Stimulated activated CD8-positive, alpha-beta memory T cell treated with anti-CD3 and anti-CD28 coated beads, Interleukin-15, amount 100 ng/mL, for 4 hours (primary cell): ENCODE measurements at places on chromosomes 11 and 22.

DNA sequence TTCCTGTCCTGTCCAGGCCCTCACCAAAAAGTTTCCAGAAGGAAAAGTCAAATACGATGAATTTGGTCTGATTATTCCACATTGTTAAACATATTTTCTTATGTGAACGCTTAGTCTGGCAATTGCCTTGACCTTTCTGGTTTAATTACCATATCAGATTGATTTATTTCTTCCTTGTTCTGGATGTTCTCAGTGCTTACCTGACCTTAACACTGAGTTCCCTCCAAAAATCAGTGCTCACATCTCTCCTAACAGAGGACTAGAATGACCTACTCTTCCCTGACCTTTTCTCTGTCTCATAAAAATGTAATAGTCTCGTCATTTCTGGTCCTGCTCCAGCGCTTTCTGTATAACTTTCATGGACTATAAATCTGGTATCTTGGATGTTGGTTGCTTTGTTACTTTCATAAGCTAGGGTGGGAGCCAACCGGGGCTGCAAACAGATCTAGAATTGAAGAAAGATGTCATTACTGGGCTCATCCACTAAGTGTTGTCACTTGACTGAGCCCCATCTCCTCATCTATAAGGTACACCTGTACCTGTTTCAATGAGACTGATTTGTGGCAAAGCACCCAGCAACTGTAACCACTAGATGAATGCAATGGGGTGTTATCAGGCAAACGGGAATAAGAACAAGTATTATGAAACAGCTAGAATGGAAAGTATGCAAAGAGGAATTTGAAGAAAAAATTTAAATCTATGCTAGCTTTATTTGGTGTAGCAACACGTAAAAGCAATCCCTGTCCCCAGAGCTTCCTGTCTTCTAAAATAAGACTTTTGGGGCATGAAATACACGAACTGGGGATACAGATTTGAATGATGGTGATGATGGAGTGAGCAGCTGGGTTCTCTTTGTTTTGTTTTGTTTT lies 2.4 kb downstream of the FADS2 start:
- DNase-seq, result no peak

DNA sequence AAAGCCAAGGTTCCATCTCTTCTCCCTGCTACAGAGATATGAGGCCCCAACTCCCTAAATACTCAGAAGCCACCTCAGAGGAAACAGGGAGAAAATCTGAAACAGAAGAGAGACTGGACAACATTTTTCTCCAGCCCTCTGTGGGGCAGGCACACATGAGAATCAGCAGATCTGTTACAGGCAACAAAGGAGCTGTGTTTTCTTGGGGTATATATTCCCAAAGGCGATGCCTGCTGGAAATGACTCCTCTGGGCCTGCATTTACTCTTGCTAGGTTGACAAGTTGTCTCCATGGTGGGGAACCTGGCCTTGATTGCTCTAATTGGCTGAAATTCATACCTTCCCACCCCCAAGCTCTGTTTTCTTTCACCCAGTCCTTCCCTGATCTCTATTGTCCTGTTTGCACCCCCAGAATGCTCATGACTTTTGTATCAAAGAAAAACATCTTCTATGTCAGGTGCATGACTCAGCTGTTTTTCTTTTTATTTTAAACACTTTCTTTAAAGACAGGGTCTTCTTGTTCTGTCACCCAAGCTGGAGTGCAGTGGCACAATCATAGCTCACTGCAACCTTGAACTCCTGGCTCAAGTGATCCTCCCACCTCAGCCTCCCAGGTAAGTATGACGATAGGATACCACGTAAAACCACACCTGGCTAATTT lies 23.5 kb upstream of the P2RY6 start:
- no peak for DNase-seq

GRCh38 chr22:33747029-33747428 lies 173.2 kb downstream of the LARGE1 start:
- no peak for DNase-seq

DNA sequence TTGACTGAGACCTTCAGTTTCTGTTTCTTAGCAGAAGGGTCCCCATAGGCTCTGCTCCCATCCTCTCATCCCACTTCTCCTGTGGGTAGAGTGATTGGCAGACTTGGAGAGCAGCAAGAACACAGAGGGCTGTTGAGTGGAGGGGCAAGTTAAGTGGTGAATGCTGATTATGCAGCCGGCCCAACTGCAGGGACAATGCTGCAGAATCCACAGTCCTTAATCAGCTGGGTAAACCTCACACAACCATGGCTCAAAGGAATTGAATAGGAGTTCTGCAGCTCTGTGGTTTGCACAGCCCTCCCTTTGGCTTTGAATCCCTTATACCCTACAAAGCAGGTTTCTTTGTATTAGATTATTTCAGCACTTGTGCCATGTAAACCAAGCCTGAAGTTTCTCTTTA lies 161.1 kb downstream of the NAV2 start:
- no peak for DNase-seq

GRCh38 chr11:120801801-120802689 lies 221.9 kb upstream of the TBCEL start:
- no peak for DNase-seq

DNA sequence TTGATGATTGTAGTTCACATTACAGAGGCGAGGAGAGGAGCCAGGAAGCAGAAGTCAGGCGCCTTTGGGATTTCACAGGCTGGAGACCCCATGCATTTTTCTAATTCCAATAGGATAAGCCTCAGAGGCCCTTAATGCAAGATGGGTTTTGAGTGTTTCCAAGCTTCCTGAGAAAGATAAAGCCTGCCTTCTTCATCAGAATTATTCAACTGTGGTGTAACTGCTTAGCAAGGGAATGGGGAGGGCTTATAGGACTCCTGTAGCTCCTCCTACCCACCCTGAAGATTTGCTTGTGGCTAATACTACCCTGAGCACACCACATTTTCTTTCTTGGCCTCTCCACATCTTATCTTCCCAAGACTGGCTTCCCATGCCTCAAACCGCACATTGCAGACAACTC lies 151.1 kb upstream of the ISX start:
- no peak for DNase-seq

- no peak for DNase-seq
Observed at GRCh38 chr11:62678433-62678769, 472 bp downstream of the UBXN1 start.

- no peak for DNase-seq
Observed at GRCh38 chr11:108253176-108253575, 30.3 kb downstream of the ATM start.

- no peak for DNase-seq
Observed at GRCh38 chr11:95584180-95584579, 205.4 kb downstream of the FAM76B start.

DNA sequence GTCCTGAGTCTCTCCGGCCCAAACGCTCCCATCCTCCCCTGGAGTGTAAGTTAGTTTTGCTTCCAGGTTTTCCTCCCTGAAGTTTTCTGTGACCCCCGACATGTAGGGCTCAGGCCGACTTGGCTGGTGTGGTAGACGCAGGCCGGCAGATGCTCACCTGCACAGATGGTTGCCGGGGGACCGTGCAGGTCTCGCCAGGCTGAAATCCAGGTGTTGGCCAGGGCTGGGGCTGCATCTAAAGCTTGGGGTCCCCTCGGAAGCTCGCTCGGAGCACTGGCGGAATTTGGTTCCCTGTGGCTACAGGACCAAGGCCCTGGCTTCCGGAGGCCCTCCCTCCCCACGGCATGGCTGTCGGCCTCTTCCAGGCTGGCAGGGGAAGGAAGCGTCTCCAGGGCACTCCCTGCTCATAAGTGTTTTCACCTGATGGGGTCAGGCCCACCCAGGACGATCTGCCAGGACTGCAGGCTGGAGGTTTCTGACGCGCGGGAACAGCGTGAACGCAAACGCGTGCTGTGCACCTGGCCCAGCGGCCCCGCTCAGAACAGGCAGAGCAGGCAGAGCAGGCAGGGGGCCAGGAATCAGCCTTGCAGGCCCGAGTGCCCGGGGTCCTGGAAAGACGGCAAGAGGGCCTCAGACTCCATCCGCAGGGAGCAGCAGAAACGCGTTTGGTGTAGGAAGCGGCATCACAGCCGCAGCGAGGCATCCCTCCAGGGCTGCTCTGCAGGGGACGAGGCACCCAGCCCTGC lies 258.2 kb downstream of the BRD1 start:
- no peak for DNase-seq

GRCh38 chr11:79116600-79116999 lies 324.2 kb downstream of the TENM4 start:
- no peak for DNase-seq

- no peak for DNase-seq
Observed at GRCh38 chr11:6417907-6418556, 862 bp downstream of the APBB1 start.

DNA sequence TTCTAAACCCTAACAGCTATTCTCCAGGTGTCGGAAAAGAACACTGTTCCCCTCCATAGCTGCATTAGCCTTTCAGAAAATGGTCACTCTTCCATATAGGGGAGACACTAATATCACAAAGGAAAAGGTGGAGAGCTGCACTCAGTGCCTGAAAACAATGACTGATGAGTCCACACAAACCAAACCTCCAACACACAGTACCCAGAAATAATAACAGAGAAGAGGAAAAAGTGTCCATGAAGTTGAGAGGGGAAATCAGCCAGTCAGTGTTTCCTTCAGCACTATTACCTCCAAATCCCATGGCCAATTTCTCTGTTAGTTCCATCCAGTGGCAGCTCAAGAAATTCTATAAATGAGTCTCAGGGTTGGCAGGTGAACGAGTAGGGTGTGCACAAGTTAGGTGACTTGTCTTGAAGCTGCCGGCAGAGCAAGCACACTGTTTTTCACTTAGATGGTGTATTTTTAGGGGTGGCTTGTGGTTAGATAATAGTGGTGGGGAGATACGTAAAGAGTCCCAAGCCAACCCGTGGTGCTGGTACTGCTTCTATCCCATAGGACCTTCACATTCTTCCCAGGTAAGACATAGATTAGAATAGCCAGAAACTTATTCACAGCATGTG lies 84.5 kb upstream of the CHRM4 start:
- DNase-seq, result no peak

DNA sequence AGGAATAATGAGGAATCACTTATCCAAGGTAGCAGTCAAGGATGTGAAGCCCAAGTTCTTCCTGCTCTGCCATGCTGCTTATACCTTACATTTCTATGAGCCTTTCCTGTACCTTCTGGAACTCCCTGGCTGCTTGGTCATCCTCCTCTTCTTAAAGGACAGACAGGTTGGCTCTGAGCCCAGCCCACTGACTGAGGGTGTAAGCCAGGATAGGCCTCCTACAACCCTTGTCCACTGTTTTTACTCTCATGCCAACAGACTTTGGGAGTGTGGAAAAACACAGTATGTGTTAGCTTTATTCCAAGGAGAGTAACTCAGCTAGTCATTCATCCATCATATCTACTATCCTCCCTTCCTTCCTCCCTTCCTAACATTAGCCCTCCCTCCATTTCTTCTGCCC lies 47.5 kb downstream of the IRAG1 start:
- no peak for DNase-seq

DNA sequence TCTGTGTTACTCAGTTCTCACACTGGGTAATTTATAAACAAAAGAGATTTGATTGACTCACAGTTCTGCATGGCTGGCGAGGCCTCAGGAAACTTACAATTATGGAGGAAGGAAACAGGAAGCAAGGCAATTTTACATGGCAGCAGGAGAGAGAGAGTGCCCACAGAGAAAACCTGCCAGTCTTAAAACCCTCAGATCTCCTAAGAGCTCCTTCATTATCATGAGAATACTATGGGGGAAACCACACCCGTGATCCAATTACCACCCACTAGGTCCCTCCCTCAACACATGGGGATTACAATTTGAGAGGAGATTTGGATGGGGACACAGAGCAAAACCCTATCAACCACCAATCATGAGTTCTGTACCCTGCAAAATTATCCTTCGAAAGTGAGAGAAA lies 1180.8 kb downstream of the JRKL start:
- DNase-seq, result no peak

- DNase-seq, result no peak
Observed at GRCh38 chr11:16997624-16998023, 16.6 kb downstream of the PLEKHA7 start.

DNA sequence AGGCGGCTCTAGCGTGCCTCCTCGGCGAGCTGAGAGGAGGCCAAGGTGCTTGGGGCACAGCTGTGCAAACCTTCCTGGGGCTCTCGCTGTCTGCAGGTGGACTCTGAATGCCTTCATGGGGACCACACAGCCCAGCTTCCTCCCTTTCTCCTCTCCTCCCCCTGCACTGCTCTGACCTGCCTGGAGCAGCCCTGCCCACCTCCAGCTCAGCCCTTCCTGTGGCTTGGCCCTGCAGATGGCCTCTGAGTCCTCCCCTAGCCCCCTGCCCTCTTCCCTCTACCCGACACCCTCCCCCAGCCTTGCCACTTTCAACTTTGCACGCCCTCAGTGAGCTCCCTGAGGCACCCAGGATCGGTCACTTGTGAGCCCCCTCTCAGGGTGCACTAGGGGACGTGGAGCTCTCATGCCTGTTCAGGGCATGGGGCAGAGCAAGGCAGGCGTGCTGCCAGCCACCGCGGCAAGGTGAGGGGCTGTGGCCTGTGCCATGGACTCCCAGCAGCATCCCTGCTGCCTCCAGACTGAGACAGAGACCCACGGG lies 31.4 kb downstream of the PPM1F start:
- no peak for DNase-seq

DNA sequence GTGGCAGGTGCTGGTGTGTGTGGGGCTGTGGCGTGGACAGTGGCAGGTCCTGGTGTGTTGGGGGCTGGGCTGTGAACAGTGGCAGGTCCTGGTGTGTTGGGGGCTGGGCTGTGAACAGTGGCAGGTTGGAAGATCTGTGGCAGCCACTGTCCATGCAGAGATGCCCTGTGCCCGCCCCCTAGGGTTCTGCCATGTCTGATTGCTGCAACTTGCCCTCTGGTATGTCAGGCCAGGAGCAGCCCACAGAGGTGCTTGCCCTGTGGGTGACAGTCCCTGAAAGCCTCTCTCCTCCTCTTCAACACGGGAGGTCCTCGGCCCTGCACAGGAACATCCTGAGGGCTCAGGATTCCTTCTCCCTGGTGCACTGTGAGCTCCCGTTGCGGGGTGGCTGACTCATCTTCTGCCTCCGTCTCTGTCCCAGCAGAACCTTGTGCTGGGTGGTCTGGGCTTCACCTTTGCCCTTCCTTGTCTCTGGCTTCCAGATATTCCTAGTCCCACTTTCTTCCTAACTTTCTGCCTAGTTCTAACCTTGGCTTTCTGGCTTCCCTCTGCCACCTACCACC lies 13.5 kb downstream of the OPCML start:
- no peak for DNase-seq

- DNase-seq, result no peak
Observed at GRCh38 chr11:7490535-7490934, 5.2 kb downstream of the OLFML1 start.

- no peak for DNase-seq
Observed at GRCh38 chr11:577611-577894, 1.3 kb downstream of the PHRF1 start.

- no peak for DNase-seq
Observed at GRCh38 chr11:134888821-134889220, 476.8 kb upstream of the B3GAT1 start.

- DNase-seq, result no peak
Observed at GRCh38 chr11:3886985-3887384, 31.5 kb downstream of the STIM1 start.

GRCh38 chr11:18280438-18281045 lies 14.5 kb downstream of the SAA1 start:
- no peak for DNase-seq

DNA sequence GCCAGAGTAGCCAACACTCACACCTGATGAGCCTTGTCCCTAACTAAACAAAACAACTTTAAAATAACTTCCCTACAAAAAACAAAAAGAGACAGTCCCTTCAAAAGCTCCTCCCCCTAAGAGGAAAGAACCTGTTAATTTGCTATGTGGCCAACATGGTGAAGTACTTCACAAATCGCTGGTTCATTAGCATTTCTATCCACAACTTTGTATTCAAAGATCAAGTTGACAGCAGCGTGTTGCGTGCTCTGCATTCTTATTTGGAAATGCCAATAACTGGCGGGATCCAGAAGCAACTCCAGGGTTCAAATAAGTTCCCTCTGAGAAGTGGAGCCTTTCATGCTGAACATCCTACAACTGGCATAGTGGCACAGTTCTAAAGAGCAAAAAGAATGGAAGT lies 48.6 kb downstream of the CADM1 start:
- DNase-seq, result no peak
